ENCODE measurements at places on chromosomes 4 and X.

DNA sequence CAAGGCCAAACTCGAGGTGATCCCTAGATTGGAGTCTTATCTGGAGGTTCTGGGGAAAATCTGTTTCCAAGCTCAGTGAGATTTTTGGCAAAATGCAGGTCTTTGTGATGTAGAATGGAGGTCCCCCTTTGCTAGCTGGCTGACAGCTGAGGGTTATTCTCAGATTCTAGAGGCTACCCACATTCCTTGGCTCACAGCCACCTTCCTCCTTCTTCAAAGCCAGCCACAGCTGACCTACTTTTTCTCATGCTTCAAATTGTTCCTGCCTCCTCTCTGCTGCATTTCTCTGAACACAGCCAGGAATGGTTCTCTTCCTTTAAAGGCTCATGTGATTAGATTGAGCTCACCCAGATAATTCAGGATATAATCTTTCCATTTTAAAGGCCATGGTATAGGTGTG lies 86.9 kb downstream of the VCX3A start:
- peak; percentile 21 for DNase-seq

- peak; percentile 47 for DNase-seq
Measured at GRCh38 chr4:2402048-2402842, 16.2 kb downstream of the ZFYVE28 start.

- DNase-seq, result no peak
Measured at GRCh38 chr4:149716728-149717127, 98.9 kb downstream of the IQCM start.

- DNase-seq, result no peak
Measured at GRCh38 chrX:83077606-83078005, 430.5 kb upstream of the POU3F4 start.

GRCh38 chr4:109588176-109588575 lies 28.1 kb downstream of the MCUB start:
- DNase-seq, result no peak

DNA sequence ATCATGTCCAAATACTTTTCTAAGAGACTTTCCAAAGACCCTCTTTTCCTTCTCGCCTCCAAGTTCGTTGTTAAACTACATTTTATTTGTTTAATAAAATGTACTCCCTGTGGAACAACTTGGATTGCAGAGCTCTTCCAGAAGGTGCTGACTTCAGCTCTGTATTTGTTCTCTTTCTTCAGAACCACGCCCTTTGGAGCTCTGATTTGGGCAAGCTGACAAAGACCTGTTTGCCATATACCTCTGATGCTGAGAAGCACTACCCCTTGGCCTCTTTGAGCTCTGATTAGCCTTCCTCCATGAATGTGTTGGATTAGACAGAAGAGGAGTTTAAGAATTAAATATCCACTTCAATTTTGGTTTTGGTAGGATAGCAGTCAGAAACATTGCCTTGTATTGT lies 815.1 kb upstream of the POU3F4 start:
- DNase-seq, result no peak

DNA sequence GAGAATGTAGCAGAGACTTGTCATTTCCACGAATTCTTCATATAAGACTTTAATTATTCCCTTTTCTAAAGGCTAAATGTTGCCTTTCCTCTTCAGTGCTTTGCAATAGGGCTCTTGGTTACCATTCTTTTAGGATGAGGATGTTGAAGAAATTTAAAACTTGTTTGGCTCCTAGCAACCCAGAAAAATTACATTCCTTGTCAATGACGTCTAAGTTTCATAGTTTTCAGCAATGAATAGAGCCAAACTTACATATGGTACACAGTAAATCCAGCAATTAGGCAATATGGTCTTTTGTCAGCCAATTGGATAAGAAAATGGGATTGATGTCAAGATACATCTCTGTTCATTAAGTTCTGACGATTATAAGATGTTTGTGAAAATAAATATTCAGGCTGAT lies 1639.6 kb upstream of the PCDH10 start:
- DNase-seq, result no peak

DNA sequence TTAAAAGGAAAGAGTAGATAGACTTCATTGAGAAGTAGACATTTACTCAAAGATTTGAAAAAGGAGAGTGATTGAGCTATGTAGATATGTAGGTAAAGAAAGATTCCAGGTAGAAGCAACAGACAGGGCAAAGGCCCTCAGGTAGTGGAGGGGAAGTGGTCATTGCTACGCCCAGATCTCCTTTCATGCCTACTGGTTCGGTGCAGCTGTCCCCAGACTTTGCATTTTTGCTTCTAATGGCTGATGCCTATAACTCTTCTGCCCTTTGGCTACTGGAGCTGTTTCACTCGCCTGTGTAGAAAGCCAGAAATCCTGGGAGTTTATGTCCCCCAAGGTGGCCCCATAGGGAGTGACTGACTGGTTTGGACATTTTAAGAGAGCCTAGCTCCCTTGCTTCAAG lies 16.9 kb upstream of the ARMCX2 start:
- DNase-seq, result no peak

- DNase-seq, result no peak
Measured at GRCh38 chr4:4541040-4541631, 712 bp downstream of the STX18 start.

DNA sequence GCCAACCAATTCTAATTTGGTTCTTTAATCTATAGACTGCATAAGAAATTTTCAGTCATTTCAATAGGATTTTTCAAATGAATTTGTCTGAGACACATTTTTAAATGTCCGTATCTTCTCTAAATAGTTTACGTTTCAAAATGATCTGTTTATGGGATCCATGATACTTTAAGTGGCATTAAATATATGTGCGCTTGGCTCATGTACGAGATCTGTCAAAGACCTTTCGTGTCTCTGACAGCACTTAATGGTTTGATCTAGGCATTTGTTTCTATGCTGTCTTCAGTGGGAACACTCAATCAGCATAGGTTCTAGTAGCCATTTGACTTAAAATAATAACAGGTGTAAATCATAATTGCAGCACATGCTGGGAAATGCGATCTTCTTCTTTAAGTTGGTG lies 731.0 kb downstream of the CENPC start:
- no peak for DNase-seq

- DNase-seq, result peak; percentile 24
Measured at GRCh38 chrX:23633834-23634580, 33.3 kb upstream of the PRDX4 start.

GRCh38 chr4:127870688-127871087 lies 10.0 kb upstream of the PLK4 start:
- DNase-seq, result no peak

DNA sequence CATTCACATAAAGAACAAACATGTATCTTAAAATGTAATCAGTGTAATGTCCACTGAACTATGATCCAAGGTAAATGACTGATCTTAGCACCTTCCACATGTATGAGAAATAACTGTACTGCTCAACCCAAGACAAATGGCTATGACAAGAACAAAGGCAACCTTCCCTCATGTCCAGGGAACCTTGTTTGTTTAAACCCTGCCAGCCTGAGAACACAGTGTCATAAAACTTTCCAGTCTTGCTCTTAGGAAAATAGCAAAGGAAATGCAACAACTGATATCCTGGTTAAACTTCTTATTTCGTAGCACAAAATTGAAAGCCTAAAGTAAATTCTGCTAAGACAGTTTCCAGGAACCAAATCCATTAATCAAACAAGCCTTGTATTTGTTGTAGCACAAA lies 494.3 kb downstream of the IL15 start:
- no peak for DNase-seq

DNA sequence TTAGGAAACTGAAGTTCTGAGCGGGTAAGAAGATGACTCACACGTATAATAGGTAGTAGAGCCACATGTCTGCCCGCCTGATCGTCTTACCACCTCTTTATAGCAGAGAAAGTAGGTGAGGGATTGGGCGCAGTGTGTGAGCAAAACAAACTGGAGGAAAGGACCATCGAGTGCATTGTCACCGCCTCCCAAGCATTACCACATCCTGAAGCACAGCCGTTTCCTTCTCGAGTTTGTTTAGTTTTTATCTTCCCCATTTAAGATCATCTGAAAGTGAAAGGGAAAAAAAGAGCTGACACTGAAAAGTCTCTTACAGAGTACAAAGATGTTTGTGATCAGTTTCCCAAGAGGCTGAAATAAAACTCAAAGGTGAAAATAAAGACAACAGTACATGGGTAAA lies 14.8 kb downstream of the PDK3 start:
- no peak for DNase-seq

DNA sequence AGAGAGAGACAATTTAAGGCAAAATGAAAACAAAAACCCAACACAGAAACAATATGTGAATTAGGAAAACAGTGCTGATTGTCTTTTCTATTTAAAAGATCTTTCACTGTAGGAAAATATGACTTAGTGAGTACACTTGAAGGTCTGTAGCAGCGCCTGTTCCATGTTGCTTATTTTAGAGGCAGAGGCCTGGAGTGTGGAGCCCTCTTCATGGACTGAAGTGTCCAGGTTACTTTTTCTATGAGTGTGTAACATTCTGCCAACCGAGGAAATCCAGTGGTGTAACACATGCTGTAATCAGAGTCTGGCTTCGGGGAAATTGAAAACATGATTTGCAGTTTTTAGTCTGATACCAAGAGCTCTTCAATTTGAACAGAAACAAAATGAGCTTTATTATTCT lies 64.0 kb upstream of the GPRIN3 start:
- no peak for DNase-seq

GRCh38 chr4:19806865-19807264 lies 444.8 kb upstream of the SLIT2 start:
- no peak for DNase-seq

GRCh38 chr4:138256608-138257007 lies 14.5 kb upstream of the SLC7A11 start:
- DNase-seq, result no peak

Data from brain (organoid and tissue), 16 donors.